CD4-positive, alpha-beta memory T cell (primary cell): ENCODE measurements at places on chromosomes 13 and 19. TPM values are rescaled to one million over a fixed set of nuclear protein-coding genes. Genes with fewer than 3 reads are reported as not detected.

Gene OXGR1
- total RNA-seq, result not detected

Gene KLK11
- not detected for total RNA-seq

Gene LYPD3
- 3.3 TPM for total RNA-seq

Gene CCNE1
- total RNA-seq, result 3.4 TPM

Gene TMEM259
- total RNA-seq, result 315 TPM

Gene KLK6
- not detected for total RNA-seq

Gene MEX3D
- 4.5 TPM for total RNA-seq

Gene NPAS1
- 0.35 TPM for total RNA-seq

Gene ADAMTS10
- 67.2 TPM for total RNA-seq

Gene GATAD2A
- total RNA-seq, result 108 TPM

Gene EPS8L1
- 1.6 TPM for total RNA-seq

Gene FCGBP
- 74.4 TPM for total RNA-seq

Gene GPR183
- total RNA-seq, result 203 TPM

Gene TBXA2R
- total RNA-seq, result 0.70 TPM

Gene FFAR1
- total RNA-seq, result not detected

Gene FUT6
- not detected for total RNA-seq

Gene CACNG7
- not detected for total RNA-seq

Gene CGB2
- total RNA-seq, result not detected

Gene PSG2
- not detected for total RNA-seq

Gene ZNF548
- total RNA-seq, result 103 TPM

Gene TMEM86B
- total RNA-seq, result 22.1 TPM

Gene CDX2
- total RNA-seq, result not detected

Gene OCEL1
- 23.9 TPM for total RNA-seq

Gene C19orf85
- not detected for total RNA-seq

Gene LSR
- 48.9 TPM for total RNA-seq

Gene ZNF682
- 7.3 TPM for total RNA-seq

Gene EXOC3L2
- not detected for total RNA-seq

Gene FAM216B
- not detected for total RNA-seq

Gene PSG3
- not detected for total RNA-seq

Gene MBD3L3
- not detected for total RNA-seq

Gene SPTBN4
- total RNA-seq, result 0.17 TPM

Gene UHRF1
- total RNA-seq, result 0.11 TPM

Gene RAB3A
- total RNA-seq, result 4.8 TPM
